CD8-positive, alpha-beta memory T cell (primary cell): ENCODE measurements at places on chromosomes 6 and 20. TPM values are rescaled to one million over a fixed set of nuclear protein-coding genes. Genes with fewer than 3 reads are reported as not detected.

- H3K36me3 ChIP-seq = no peaks in the 10 kb centered on the region
- no peak overlapping the region for H3K4me3 ChIP-seq
- H3K27ac ChIP-seq = no peak overlapping the region
- H3K4me1 ChIP-seq = no peaks in the 10 kb centered on the region
These were observed 315.5 kb downstream of the GMDS start for GRCh38 chr6:1929931-1930330.

- peaks cover 33% of the 10 kb centered on the region for H3K4me1 ChIP-seq
- H3K27ac ChIP-seq = peak overlapping the region; percentile 71
- peak overlapping the region; percentile 81 for H3K4me3 ChIP-seq
- no peaks in the 10 kb centered on the region for H3K36me3 ChIP-seq
These were observed 96.5 kb downstream of the HFE start for GRCh38 chr6:26183581-26184366.

DNA sequence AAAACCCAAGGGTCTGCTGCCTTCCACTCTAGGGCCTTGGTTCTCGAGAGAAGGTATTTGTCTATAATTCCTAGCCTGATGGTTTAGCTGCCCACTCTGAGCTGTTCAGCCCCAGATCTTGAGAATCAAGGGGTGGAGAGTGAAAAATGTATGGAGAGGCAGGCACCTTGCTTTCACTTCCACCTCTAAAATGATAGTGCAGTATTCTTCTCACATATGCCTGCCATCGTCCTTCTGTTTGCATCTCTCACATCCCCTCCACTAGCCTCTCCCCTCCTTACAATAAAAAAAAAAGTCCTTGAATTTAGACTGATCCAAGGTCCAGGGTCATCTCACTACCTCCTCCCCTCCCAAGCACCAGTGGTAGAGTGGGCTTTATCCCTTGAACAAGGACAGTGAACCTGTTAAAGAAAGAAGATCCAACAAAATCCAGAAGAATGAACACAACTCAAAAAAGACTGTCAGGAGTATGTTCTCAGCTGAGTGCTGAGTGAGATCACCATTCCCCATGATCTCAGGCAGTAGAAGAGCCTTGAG lies 104.2 kb downstream of the HIVEP1 start:
- H3K4me3 ChIP-seq = no peak overlapping the region
- H3K4me1 ChIP-seq = peaks cover 41% of the 10 kb centered on the region
- no peak for DNase-seq
- H3K27ac ChIP-seq = no peak overlapping the region
- H3K27me3 ChIP-seq = no peaks in the 10 kb centered on the region

GRCh38 chr20:871436-871835 lies 37.9 kb downstream of the FAM110A start:
- no peak overlapping the region for H3K27ac ChIP-seq
- no peaks in the 10 kb centered on the region for H3K36me3 ChIP-seq
- no peak overlapping the region for H3K4me3 ChIP-seq
- no peak for DNase-seq
- H3K27me3 ChIP-seq = no peaks in the 10 kb centered on the region
- H3K4me1 ChIP-seq = no peaks in the 10 kb centered on the region

DNA sequence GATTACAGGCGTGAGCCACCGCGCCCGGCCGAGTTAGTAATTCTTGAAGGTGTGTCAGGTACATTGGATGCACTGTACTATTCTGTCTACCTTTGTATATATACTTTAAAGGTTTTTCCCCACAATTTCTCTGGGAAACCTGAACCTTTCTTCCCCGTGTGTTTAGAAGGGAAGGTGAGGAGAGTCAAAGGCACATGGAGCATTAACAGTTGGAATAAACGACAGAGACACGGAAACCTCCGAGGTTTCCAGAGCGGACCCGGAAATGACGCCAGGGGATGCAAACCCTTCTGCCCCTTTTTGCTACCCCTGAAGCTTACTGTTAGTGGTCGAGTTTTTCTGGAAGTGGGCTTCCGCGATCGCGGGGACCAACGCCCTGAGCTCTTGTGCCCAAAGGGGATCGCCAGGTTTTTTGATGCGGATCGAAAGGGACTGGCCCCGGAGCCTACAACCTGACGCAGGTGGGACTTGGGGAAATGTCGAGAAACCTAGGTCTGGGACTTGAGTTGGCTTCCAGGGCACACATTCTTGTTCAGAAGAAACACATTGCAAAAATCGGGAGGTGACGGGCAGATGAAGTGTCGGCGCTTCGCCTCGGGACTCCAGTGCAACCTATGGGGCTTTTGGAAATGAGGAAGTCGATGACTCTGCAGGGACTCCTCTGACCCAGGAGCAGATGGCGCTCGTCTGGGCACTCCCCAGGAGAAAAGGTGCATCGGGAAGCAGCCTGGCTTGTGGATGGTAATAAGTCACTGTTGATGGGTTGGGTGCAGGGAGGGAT lies 218.2 kb downstream of the OR2B2 start:
- H3K27me3 ChIP-seq = no peaks in the 10 kb centered on the region
- DNase-seq = peak; percentile 53
- peak overlapping the region; percentile 76 for H3K27ac ChIP-seq
- no peaks in the 10 kb centered on the region for H3K36me3 ChIP-seq

SPTLC3 gene
- not detected for total RNA-seq

KIF25 gene
- not detected for total RNA-seq

RAMACL gene
- total RNA-seq = 0.60 TPM

MCHR2 gene
- not detected for total RNA-seq
